ENCODE measurements at places on chromosomes 2 and 18.

DNA sequence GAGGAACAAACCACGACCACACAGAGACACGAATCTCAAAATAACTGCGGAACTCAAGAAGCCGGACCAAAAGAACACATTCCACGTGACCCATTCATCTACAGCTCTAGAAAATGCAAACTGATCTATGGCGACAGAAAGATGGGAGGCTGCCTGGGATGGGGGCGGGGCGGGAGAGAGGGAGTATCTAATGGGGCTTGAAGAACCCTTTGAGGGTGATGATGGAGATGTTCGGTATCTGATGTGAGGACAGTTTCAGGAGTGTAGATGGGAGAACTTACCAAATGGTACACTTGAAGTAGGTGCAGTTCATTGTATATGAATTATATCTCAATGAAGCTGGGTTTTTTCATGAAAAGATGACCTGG is 34.6 kb upstream of the KLF11 start:
- no peak for ATAC-seq

DNA sequence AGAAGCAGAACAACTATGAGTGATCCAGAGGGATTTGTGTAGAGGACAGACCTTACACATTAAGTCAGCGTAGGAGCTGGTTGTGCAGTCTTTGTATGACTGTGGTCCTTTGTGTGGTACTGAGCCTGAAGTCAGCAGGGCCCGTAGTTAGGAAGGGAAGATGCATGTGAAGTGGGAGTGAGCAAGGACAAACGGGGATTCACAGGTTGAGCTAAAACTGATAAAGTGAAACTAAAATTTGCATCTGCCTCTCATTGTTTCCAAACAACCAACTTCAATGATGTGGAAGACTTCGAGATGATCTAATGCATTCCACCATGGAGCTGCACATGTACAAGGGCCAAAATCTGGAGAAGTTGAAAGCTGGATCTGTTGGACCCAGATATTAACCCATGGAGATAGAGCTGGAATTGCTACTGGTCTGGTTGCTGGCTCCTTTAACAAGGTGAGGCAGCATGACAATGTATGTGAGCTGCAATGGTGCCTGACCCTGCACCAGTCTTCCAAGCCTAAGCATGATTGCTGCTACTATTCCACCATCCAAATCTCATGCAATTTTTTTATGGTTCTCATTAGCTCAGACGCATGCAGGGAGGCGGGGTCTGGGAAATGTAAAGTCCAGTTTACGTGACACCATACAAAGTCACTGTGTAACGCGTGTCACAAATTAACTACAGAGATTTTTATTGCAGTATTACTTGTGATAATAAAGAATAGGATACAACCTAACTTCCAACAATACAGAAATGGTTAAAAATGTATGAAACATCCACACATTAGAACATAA is 12.1 kb upstream of the CYBRD1 start:
- ATAC-seq: no peak

- ATAC-seq: peak; percentile 57
These were observed 73.6 kb downstream of the NPAS2 start for GRCh38 chr2:100893392-100894104.

- ATAC-seq: no peak
These were observed 35.5 kb upstream of the C1D start for GRCh38 chr2:68098291-68098797.

- ATAC-seq: no peak
These were observed 78.1 kb upstream of the NPAS2 start for GRCh38 chr2:100741880-100742276.

- no peak for ATAC-seq
These were observed 21.5 kb downstream of the SOWAHC start for GRCh38 chr2:109635426-109636304.

DNA sequence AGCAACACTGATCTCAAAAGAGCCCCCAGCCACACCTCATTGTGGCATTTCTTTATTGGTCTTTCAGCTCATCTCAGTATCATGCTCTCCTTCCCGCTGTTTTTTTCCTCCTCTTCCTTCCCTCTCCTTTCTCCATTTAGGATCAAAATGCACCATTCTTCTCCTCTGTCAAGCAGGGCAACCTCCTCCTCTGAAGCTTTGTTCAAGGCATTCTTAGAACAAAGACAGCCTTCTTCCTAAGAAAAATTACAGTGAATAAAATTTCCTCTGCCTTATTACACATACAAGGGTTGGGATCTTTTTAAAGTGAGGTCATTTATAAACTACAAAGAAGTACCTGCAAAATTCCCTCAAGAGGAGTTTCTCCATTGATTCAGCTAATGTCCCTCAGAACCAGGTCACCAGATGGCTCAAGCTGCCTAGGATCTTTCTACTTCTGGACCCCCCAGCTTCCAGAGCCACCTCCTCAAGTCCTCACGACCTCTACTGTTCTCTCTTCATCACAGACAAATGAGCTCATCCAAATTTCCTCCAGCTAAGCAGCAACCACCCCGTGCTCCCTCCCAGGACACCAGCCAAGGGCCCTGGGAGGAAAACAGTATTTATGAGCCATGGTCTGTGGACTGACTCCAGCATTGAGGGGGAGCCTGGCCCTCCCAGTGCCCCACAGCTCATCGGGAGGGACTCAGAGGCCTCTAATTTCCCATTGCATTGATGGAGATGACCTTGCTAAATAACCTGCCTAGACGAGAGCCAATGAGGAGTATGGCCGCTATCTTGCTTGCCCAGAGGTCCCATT is 18.0 kb downstream of the SFXN5 start:
- no peak for ATAC-seq

Data from esophagus mucosa (tissue), 1 donor.